ENCODE measurements at places on chromosomes 11 and 22.

DNA sequence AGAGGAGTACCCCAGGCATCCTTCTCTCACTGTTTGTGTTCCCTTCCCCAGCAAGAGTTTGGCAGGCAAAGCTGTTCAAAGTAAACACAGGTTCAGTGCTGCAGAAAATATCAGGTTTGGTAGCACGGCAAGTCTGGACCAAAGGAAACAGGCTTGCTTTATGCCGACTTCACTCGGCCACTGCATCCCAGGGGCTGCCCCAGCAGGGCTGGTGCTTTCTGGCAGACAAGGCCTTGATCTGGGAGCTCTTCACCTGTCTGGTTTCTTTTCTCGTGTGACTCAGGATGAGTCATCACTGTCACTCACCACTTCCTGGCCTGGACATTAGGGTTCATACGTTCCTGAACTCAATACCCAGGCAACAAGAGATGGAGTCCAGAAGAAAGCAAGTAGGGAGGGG is 52.6 kb upstream of the NAV2 start:
- DNase-seq: no peak

- DNase-seq: no peak
These were observed 489.6 kb downstream of the MN1 start for GRCh38 chr22:27311698-27312550.

GRCh38 chr22:20509344-20510047 is 2.1 kb downstream of the MED15 start:
- no peak for DNase-seq

- DNase-seq: no peak
These were observed 80.2 kb upstream of the KIRREL3 start for GRCh38 chr11:127080735-127081134.

GRCh38 chr11:116406042-116406441 is 366.7 kb downstream of the BUD13 start:
- DNase-seq: no peak

DNA sequence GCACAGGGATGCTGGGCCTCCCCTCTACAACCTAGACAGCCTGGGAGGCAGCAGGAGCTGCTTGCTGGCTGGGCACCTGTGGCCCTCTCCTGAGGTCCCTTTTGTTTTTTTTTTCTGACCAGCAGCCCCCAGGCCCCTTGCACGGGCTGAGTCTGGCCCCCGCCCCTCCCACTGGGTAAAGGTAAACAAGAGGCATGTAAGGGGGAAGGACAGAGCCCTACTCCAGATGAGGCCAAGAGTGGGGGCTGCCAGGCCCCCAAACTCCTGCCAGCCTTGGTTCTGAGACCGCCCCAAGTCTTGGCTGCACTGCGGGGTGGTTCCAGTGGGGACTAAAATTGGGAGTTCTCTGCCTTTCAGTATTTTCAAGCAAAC is 9.2 kb downstream of the PLXNB2 start:
- DNase-seq: no peak

DNA sequence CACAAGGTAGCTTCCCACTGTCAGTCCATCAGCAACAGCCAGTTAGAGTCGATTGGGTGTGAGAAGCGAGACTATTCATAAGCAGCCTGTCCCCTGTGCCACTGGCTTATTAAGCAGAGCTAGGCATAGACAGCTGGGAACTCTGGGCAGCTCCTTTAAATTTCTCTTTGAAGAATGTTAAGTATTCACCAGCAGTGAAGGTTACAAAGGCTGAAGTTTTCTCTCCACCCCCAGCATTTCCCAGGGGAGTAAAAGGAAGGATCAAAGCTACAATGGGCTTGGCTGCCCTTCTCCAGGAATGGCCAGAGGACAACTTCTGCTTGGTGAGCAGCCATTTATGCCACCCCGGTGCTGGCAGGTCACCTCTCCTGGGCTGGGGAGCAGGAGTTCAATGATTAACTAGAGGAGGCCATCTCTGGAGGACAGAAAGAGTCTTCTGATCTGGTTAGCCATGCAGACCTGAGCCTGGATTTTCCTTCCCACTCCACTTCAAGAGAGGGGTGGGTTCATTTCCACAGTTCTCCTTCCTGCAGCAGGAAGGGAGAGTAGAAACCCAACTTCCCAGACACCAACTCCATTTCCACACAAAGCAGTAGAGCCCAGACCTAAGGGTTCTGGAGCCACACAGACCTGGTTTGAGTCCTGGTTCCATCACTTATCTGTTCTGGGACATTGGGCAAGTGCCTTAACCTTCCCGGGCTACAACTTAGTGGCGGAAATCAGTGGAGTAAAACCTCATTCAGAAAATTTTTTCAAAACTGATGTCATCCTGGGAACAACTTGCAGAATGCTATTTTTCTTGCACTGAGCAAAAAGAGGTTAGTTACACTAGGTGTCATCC is 22.6 kb downstream of the POU2AF3 start:
- DNase-seq: no peak
